NB4 (cell line): ENCODE measurements at places on chromosomes 7 and 10.

DNA sequence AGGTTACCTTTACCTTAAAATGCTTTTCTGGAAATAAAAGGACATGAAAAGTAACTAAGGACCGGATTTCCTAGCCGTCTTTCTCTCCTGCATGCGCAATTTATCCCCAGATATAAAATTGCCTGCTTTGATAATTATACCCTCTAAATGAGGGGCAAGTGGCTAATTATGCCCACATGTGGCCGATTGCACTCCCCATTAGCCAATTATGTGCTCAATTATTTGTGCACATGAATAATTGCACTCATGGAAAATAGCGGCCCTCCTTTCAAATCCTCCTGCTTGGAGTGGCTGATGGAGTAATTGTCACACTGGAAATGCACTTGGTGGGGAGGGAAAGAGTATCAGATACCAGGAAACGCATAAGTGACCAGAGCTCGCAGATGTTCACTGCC, 66.4 kb upstream of the ATRNL1 start:
- no peak for DNase-seq

GRCh38 chr10:77680811-77681210, 43.2 kb upstream of the KCNMA1 start:
- DNase-seq, result no peak

DNA sequence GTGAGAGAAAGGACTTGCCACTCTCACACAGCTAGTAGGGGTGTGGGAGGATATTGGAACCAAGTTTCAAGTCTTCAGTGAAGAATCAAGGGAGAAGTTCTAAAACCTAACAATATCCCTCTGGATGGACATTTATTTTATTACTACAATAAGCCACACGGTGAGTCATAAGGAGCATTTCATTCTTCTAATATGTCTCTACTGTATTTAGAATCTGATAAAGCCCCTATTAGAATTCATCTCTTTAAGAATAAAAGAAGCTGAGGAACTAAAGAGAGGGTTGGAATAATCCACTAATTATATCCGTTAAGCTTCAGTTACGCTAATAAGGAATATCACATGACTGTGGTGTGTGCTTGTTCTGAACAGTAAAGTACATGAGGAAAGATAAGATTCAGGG, 40.9 kb upstream of the ATRNL1 start:
- DNase-seq, result no peak

DNA sequence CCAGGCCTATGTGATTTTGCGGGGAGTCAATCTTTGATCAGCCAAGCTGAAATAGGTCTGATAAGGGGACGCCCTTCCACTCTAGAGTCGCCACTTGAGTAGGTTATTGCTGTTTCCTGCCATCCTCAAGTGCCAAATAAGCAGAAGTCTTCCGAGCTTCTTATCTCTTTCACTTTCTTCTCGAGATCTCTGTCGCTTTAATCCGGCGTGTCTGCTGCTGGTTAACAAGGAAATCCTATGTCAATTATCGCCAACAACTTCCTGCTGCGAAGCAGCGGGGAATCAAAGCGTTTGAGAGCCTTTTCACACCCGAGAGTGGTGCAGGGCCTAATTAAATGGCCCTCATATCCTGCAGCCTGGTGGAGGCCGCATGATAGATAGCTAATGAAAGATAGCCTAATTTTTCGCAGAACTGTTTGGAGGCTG, 215.9 kb downstream of the RAB11FIP2 start:
- no peak for DNase-seq

DNA sequence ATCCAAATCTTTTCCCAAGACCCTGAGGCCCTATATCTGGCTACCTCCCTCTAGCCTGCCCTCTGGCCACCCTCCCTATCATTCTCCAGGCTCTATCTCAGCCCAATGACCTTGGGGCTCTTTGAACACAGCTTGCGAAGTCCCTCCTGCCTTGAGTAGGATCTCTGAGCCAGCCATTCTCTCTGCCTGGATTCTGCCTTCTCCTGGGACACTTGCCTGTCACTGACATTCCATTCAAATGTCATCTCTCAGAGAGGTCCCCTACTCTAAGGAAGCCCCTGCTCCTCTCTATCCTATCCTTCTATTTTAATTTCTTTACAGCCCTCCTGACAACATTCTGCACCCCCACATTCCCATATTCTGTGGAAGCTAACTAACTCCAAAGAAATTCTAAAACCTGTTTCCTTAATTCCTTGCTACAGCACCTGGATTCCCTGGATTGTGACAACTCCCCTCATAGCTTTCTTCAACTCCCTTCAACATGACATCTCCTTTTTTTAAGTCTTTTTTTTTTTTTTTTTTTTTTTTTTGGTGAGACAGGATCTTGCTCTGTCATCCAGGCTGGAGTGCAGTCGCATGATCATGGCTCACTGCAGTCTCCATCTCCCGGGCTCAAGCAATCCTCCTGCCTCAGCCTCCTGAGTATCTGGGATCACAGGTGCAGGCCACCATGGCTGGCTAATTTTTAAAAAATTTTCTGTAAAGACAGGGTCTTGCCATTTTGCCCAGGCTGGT, 81.0 kb upstream of the ASAH2 start:
- no peak for DNase-seq

DNA sequence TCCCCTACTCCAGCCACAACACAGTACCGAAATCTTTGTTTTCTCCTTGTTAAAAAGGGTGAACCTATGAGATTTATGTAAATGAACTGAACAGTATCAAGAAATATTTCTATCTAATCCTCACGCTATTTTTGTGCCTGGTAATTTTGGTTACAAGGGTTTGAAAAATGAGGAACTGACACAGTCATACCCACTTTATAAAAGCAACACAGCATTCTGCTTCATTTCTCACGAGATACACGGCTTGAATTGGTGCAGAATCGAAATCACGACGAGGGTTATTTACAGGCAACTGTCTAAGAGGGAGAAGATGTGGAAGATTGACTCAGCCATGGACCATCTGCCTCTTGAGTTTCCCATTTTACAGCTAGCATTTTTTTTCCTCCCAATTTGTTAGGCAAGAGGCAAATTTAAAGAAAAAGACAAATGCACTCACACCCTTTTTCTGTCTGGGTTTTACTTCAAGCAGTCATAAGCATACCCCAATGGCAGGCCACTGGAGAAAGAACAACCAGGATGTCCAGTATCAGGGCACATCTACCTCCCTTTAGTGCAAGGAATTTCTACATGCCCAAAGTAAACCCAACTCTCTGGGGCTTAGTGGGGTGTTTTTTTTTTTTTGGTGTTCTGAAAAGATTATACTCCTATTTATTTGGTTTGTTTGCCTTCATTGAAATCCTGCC, 108.1 kb downstream of the ITGB8 start:
- DNase-seq, result peak; percentile 24

DNA sequence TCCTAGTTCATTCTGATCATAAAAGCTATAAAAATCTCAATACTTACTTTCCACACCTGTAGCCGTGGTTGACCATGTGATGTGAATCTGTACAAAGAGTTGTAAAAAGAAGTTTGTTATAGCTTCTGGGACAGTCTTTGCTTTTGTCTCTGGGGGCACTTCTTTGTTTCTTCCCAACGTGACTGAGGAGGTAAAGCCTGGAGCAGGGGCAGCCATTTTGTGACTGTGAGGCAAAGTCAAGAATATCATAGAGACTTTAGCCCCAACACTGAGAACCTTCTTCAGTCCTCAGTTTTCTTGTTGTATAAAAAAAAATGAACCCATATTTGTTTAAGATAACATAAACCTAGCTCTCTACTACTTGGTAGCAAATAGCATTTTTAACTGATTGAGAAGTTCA, 29.4 kb upstream of the LYZL1 start:
- no peak for DNase-seq

DNA sequence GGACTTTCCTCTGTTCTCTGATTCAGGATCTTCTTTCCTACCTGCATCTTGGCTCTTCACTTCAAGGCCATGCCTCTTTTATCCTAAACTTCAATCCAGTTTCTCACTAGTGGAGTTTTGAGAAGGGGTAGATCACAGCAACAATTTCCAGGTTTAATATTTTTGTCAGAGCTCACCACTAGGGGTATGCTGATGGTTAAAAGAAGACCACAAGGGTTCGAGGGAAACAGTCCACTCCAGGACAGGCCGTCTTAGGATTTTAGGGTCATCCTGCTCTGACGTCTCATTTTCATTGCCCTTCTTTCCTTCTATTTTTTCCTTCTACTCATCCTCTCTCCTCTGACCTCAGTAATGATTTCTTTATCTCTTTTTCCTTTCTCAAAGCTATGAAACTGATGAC, 11.3 kb downstream of the STAG3 start:
- no peak for DNase-seq

GRCh38 chr7:124552217-124552616, 213.4 kb downstream of the GPR37 start:
- no peak for DNase-seq

DNA sequence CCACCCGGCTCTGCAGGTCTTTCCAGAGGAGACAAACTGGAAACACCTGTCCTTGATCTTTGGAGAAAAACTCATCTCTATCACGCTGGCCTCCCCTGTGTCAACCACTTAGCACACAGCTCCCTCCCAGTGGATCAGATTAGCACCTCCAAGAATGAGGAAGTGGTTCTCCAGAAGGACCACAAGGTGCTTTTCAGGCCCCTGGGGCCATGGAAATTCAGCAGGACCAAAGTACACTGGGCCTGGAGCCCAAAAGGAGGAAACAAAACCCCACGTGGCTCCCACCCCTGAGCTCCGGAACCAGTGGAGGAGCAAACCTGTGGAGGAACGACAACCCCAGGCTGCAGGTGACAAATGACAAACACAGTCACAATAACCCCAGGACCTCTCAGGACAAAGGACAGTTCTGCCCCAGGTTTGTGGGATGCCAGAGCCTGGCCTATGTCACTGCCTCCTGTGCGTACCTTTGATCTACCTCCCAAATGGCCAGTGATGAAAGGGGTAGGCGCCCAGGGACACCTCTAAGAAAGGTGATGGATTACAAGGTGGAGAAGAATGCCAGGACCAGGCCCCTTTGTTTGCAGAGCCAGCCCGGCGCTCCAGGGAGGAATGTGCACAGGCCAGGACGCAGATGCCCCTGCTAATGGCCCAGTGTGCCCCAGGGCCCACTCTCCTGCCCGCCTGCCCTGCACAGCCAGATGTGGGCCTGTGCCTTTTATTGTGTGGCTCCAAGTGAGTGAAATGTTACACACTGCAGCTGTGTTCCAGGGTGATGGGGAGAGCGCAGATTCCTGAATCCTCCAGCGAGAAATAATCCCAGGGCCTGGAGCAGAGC, 5.7 kb downstream of the TNS3 start:
- peak; percentile 76 for DNase-seq

DNA sequence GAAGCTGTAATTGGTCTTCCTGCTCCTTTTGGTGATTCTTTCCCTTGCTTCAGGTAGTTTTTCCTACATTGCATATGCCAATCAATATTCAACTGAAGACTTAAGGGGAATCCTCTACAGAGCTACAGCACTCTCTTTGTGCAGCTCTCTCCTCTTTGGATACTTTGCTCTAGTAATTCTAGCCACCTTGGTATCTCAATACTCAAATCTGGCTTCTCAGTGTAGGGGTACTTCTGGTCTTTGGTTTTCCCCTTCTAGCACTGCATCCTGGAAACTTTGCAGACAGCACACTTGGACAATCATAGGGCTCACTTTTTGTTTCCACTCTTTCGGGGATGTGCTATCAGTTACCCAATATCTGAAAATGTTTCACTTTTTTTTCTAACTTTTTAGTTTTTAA, 9.9 kb downstream of the PHTF2 start:
- DNase-seq, result no peak

DNA sequence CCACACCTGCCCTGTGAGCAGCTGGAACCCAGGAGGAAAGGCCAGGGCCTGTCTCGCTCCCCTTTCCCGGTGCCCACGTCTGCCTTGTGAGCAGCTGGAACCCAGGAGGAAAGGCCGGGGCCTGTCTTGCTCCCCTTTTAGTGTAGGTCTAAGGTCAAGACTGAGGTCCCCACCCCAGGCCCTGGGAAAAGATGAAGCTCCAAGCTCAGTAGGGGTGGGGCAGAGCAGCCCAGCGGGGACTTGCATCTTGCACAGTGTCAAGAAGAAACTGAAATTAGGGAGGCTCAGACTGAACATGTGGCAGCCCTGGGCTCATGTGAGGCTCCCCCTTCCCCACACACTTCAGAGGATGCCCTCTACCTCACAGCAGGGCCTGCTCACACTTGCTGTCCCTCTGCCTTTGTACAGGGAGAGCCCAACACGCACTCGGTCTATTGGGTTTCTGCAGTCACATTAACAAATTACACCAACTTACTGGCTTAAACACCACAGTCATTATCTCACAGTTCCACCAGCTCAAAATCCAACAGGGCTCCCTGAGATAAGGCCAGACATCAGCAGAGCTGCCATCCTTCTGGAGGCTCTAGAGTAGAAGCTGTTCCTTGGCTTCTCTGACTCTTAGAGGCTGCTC, 12.4 kb downstream of the POLL start:
- no peak for DNase-seq

DNA sequence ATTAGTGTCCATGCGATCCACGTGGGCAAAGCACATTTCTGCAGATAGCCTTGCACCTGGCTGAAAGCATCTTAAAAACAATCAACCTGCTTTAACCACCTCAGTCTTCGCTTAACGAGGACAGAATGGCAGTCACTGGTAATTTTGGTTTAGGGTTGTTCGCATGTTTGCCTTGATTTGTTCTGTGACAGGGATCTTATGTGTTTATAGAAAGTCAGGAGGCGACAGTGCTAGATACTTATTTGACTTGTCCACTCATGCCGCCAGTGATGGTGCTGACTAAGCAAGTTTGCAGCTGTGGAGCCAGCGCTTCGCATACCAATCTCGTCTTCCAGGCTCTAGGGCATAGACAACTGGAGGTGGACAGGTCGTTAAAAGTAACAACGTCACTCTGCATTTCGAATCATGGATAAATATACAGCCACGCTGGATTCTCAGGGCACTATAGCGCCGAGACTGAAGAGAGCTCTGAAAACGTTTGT, 1.2 kb upstream of the TMEM243 start:
- DNase-seq, result no peak

GRCh38 chr10:101749047-101750016, 26.6 kb downstream of the FGF8 start:
- peak; percentile 22 for DNase-seq

GRCh38 chr7:24372961-24373955, 89.3 kb downstream of the NPY start:
- DNase-seq, result no peak

GRCh38 chr10:80409121-80409520, 770 bp downstream of the PRXL2A start:
- DNase-seq, result no peak

- no peak for DNase-seq
Observed at GRCh38 chr10:49212783-49213182, 24.6 kb upstream of the TMEM273 start.

DNA sequence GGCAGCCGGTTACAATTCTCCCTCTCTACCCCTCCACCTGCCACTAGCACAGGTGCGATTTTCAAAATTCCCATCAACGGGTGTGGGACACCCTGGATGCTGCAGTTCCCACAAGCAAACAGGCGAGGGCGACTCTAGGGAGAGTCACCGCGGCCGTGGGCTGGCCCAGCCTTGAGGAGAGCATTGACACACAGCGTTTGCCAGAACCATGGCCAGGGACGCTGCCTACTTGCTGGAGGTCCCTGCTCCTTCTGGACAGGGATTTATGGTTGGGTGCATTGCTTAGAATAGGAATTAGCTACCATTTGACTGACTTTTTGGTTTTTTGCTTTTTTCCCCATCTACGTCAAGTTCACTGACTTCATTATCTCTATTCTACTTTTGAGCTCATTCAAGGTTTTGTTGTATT, 19.0 kb upstream of the CLDN4 start:
- DNase-seq, result peak; percentile 71

- no peak for DNase-seq
Observed at GRCh38 chr7:98315318-98315993, 34.0 kb downstream of the BRI3 start.

- DNase-seq, result no peak
Observed at GRCh38 chr10:31152421-31153135, 120.9 kb upstream of the ZNF438 start.
